Spleen (tissue), 13 donors: ENCODE measurements at places on chromosomes 5 and 9. TPM values are rescaled to one million over a fixed set of nuclear protein-coding genes. Genes with fewer than 3 reads are reported as not detected.
A peak's percentile ranks its signal among the peaks of the same experiment; 100 is the strongest.

The GNAQ gene
- 35.6 TPM for total RNA-seq

The SH3GL2 gene
- total RNA-seq, result not detected

The HMMR gene
- 2.9 TPM for total RNA-seq

The SLC6A3 gene
- total RNA-seq, result 0.27 TPM

The MYMK gene
- not detected for total RNA-seq

The EGFLAM gene
- total RNA-seq, result 15.3 TPM

The TMEM174 gene
- not detected for total RNA-seq

DNA sequence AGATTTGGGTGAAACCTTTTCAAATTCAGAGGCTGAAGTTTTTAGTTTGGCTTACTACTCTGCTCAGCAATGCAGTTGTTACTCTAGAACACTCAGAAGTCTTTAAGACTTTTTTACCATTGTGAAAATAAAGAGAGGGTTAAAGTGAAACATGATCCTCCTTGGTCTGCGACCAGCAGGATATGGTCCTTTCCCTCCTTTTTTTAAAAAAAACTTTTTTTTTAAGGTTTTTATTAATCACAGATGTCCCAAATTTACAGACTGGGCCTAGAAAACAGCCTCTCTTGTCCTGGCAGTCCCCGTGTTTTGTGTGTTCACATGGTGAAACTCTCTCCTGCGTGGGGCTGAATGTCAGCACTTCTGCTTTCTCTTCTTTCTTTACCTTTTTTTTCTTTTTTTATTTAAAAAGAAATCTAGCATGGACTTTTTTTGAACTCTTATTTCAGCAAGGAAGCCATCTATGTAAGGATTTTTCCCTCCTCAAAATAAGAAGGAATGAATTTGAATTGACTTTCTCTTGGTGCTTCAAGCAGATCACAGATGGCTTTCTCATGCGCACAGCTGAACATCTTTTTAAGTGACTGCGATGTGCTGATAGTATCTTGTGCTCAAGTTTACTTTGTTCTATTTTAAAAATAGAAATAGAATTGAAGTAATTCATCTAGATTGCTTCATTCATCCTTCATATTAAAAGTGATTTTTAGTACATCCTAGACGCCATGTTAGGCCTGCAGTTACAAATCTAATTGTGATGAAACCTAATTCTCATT, 128.7 kb upstream of the OTULINL start:
- H3K27me3 ChIP-seq, result no peaks in the 10 kb centered on the region
- H3K27ac ChIP-seq, result no peak overlapping the region
- H3K36me3 ChIP-seq, result no peaks in the 10 kb centered on the region

GRCh38 chr5:61347080-61347479, 15.0 kb downstream of the ZSWIM6 start:
- peaks cover 38% of the 10 kb centered on the region for H3K4me1 ChIP-seq
- H3K4me3 ChIP-seq, result no peak overlapping the region
- H3K27me3 ChIP-seq, result no peaks in the 10 kb centered on the region
- no peak for DNase-seq
- H3K36me3 ChIP-seq, result no peaks in the 10 kb centered on the region

- no peak overlapping the region for H3K27ac ChIP-seq
- DNase-seq, result no peak
- H3K36me3 ChIP-seq, result no peaks in the 10 kb centered on the region
- H3K4me3 ChIP-seq, result no peak overlapping the region
- no peaks in the 10 kb centered on the region for H3K4me1 ChIP-seq
Measured at GRCh38 chr5:96838201-96839070, 30.7 kb upstream of the ERAP1 start.

GRCh38 chr5:176788941-176789872, 21.2 kb upstream of the UNC5A start:
- H3K27me3 ChIP-seq, result peaks cover 99% of the 10 kb centered on the region
- H3K4me3 ChIP-seq, result no peak overlapping the region
- no peak for DNase-seq
- H3K27ac ChIP-seq, result no peak overlapping the region
- H3K4me1 ChIP-seq, result no peaks in the 10 kb centered on the region

GRCh38 chr9:138013836-138014562, 136.4 kb downstream of the CACNA1B start:
- DNase-seq, result peak; percentile 56
- no peaks in the 10 kb centered on the region for H3K27me3 ChIP-seq
- H3K27ac ChIP-seq, result no peak overlapping the region

DNA sequence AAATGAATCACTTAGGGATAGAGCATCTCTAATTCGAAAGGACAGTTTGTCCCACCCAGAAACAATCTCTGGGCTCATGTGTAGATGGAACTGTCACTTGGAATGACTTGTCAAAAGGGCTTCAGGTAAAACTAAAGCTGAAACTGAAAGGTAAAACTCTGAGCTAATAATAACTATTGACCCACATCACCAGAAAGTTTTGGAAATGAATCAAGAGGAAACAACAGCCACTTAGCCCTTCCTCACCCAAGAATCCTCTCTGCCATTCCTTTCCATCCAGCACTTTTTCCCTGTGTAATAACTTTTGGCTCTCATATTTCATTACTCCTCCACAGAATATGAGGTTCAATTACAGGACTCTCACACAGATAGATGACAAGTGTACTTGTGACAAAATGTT, 14.0 kb upstream of the GLRX start:
- peaks cover 70% of the 10 kb centered on the region for H3K4me1 ChIP-seq
- H3K27ac ChIP-seq, result peak overlapping the region; percentile 99
- no peak for DNase-seq
- H3K36me3 ChIP-seq, result no peaks in the 10 kb centered on the region
- no peaks in the 10 kb centered on the region for H3K27me3 ChIP-seq

- no peak for DNase-seq
- H3K4me1 ChIP-seq, result no peaks in the 10 kb centered on the region
- H3K4me3 ChIP-seq, result no peak overlapping the region
- H3K27ac ChIP-seq, result no peak overlapping the region
- no peaks in the 10 kb centered on the region for H3K27me3 ChIP-seq
Measured at GRCh38 chr5:89281766-89282553, 399.0 kb upstream of the MEF2C start.

GRCh38 chr5:150118561-150119229, 32.3 kb upstream of the CSF1R start:
- no peak overlapping the region for H3K4me3 ChIP-seq
- no peaks in the 10 kb centered on the region for H3K36me3 ChIP-seq
- H3K27me3 ChIP-seq, result no peaks in the 10 kb centered on the region
- no peak overlapping the region for H3K27ac ChIP-seq
- peaks cover 17% of the 10 kb centered on the region for H3K4me1 ChIP-seq

GRCh38 chr5:75348241-75348640, 11.2 kb downstream of the HMGCR start:
- no peaks in the 10 kb centered on the region for H3K4me1 ChIP-seq
- H3K27me3 ChIP-seq, result no peaks in the 10 kb centered on the region
- no peak for DNase-seq
- H3K36me3 ChIP-seq, result no peaks in the 10 kb centered on the region
